ENCODE measurements at places on chromosomes 2 and 18. TPM values are rescaled to one million over a fixed set of nuclear protein-coding genes. Genes with fewer than 3 reads are reported as not detected.

- DNase-seq: no peak
Observed at GRCh38 chr2:52082646-52083045, 1050.7 kb upstream of the NRXN1 start.

DNA sequence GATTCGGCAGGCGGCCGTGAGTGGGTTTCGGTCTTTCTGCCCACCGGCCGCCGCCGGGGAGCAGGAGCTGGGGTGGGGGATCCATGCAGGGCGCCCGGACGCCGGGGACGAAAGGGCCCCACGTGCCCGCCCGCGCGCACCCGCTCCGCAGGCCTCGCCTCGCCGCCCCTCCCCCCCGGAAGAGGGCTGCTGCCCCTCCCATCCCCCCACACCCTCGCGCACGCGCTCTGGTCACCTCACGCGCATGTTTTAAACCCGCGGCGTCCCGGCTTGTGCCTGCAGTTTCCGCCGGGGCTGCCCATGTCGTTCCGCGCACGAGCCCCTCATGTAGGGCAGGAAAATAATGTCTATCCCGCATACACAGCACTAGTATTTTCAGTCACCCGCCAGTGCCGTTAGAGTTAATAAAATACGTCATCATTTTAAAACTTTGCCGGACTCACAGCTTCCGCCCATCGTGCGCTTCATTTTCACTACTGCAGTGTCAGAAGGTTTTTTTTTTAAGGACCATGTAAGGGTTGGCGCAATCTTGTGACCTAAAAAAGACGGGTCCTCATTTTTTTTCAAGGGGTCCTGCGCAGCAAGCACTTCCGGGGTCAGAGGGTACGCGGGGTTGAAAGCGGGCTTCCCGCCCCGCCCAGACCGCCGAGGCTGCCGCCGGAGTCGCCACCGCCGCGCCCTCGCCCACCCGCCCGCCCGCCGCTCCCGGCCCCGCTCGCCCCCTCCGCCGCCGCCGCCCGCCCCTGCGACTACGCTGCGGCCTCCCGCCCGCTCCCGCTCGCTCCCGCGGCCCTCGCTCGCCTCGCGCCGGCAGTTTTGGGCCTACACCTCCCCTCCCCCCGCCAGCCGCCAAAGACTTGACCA is at the start of gene PCBP1:
Gene PCBP1, plus strand, starts transcription at position 640 of the 864 bp plus-strand sequence. CDS start 267 bp downstream, outside the sequence.
- peak; percentile 98 for DNase-seq

ATF2 gene
- total RNA-seq: 27.6 TPM

AQP4 gene
- total RNA-seq: 24.6 TPM

Data from Right ventricle myocardium inferior (tissue), 1 donor.